Amniotic epithelial cell (primary cell): ENCODE measurements at places on chromosomes 7 and 10.

DNA sequence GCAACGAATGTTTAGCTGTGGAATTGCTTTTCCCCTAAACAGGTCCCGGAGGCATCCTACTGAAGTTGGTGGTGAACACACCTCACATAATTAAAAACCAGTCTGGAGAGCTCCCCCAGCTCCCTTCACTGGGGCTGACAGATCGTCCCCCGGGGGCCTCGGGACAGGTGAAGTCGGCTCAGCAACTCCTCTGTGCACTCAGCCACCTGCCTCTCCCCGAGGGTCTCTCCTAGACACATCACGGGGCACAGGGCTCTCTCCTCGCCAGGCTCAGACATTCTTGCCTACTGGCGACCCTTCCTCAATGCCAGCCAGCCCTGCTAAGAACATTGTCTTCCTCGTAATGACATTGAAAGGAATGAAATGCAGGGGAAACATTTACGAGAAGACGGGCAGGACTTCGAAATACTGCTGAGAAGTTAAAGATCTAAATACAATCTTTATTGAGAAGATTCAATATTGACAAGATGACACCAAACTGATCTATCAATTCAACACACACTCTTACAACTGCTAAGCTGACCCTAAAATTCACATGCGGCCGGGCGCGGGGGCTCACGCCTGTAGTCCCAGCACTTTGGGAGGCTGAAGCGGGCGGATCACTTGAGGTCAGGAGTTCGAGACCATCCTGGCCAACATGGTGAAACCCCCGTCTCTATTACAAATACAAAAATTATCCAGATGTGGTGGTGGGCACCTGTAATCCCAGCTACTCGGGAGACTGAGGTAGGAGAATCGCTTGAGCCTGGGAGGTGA lies 88.1 kb upstream of the DNAAF5 start:
- no peak for DNase-seq

- DNase-seq: no peak
Observed at GRCh38 chr10:11345224-11346054, 266.0 kb downstream of the USP6NL start.

GRCh38 chr10:97713826-97714400 lies 383 bp downstream of the MARVELD1 start:
- DNase-seq: peak; percentile 66

- DNase-seq: no peak
Observed at GRCh38 chr10:91007655-91008054, 86.8 kb upstream of the ANKRD1 start.

- no peak for DNase-seq
Observed at GRCh38 chr10:80501381-80501912, 36.3 kb upstream of the SH2D4B start.
